ENCODE measurements at places on chromosomes 4 and X.
A peak's percentile ranks its signal among the peaks of the same experiment; 100 is the strongest.

- DNase-seq = no peak
These were observed 48.6 kb upstream of the EMCN start for GRCh38 chr4:100566396-100566795.

GRCh38 chrX:132737743-132738142, 220.7 kb downstream of the HS6ST2 start:
- DNase-seq = no peak

DNA sequence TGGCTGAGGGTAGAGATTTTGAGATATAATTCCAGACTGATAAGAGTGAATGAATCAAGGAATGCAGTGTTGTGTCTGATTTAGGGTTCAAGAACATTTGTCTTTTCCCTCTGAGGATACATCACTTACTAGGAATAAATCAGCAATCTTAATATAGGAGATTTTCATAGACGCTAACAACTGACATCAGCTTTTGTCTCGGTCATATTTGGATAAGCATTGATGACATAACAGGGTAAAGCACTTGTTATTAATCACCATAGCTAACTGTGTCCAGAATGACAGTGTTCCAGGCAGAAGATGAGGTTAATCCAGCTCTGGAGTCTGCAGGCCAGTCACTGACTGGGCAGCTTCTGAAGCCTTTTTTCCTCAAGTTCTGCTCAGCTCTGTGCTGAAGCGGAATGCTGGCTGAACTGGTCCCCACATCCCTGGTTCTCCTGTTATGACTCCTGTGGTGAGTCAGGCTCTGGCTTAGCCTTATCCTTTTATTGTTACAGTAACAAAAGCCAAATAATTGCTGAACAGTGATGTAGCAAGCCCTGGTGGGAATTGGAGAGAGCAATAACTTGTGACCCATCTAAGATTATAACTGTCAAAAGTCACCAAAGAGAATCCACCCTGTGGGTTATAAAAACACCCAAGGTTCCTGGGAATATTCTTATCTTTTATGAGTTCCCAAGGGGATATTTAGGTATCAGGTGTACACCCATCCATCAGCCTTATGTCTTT, 41.8 kb downstream of the FNIP2 start:
- no peak for DNase-seq

GRCh38 chr4:85697854-85698253, 222.9 kb downstream of the ARHGAP24 start:
- no peak for DNase-seq

DNA sequence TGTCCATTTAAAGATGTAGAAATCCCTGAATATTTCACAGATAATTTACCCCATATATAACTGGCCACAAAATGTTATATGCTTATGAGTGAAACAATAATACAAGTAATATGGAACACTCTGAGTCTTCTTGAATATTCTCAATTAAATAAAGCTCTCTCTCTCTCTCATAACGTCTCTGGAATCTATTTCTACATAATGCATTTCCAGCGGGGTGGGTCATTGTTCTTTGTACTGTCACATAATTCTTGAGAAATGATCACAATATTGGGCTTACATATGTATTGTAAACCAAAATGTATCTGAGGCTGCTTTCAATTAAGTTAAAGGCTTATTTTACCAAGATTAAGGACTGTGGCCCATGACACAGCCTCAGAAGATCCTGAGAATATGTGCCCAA, 596.3 kb downstream of the FAT4 start:
- DNase-seq = no peak

DNA sequence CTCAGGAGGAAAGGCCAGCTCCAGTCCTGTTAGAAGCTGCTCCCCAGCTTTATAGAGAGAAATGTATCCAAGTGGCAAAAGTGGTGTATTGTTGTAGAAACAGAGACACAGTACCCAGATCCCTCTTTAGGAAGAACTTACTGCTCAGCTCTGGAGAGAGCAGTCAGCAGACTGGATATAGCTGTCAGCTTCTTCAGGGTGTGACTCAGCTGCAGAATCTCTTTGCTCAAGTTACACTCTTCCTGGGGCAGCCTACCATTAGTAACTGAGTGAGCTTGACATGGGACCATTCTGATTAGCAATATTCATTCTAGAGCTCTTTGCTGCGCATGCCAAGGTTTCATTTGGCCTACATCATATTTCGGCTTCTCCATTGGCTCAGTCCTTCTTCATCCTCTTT, 40.5 kb downstream of the ATP1B4 start:
- no peak for DNase-seq

DNA sequence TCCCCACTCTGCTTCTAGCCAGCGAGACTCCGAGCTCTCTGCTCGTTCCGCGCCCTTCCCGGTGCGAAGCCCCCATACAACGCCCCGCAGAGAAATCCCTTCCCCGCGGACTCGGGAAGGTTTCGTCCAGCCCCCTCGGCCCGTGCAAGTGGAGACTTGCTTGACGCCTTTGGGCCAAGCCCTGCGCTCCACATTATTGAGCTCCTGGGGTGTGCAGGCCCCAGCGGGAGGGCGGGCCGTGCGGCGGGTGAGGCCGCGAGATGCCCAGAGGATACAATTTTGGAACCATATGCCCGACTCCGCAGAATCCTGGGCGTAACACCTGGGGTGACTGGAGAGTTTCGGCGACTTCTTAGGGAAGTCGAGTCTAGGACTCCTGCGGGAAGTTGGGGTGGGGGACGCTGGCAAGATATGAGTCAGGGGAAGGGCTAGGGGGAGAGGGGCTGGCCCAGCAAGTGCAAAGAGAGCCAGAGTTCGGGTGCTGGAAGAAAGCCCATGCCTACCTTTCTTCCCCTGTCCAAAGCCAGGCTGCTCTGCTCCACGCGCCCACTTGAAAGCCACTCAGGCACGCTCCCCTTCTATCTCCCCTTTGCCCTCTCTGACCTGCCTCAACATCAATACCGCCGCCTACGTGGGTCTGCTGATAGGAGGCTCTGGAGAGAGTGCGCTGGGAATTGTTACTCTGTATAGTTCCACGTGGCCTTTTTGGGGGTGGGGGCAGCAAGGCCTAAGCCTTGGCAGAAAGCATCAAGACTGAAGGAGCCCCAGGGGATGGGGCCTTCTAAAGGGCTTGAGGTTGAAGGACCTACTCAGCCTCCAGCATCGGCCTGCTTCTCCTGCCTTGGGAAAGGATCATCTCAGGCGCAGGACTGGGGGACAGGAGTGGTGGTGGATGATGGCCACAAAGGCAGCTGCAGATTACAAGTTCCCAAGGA, 1.2 kb upstream of the ELF4 start:
- no peak for DNase-seq

GRCh38 chr4:147733716-147734344, 1.9 kb downstream of the ARHGAP10 start:
- no peak for DNase-seq

DNA sequence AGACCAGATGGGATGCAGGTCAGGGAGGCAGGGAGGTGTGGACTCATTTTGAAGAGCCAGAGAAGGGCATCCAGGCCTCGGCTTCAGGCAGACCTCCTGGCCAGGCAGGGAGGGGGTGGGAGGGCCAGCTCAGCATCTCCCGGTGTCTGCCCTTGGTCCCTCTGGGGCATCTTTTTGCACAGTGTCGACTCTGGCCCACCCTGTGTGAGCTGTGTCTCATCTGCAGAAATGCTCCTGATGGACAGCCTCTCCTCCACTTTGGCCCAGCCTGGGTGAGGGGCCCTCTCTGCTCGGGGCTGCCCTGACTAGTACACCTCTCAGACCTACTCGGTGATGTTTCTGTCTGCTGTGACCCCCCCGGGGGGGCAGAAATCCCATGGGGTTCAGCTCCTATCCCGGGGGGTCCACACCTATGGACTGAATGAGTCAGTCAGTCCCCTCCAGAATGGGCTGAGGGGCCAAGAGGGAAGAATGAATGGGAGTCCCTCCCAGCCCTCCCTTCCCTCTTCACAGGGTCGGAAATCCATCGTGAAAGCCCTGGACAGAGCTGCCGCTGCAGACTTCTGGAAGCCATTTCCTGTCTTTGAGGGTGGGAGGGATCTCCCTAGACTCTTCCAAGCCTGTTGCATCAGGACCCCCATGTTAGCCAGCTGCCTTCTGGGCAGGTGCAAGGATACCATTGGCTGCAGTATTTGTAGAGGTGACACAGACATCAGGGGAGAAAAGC, 196.7 kb upstream of the PSAPL1 start:
- no peak for DNase-seq

GRCh38 chr4:81465406-81466340, 6.0 kb downstream of the RASGEF1B start:
- DNase-seq = peak; percentile 77

- no peak for DNase-seq
These were observed 126.0 kb upstream of the CXorf66 start for GRCh38 chrX:140091125-140091886.

- DNase-seq = no peak
These were observed 217.5 kb downstream of the BANK1 start for GRCh38 chr4:102007959-102008425.

- no peak for DNase-seq
These were observed 59.4 kb upstream of the TLL1 start for GRCh38 chr4:165813606-165814005.

GRCh38 chr4:10343656-10344055, 113.6 kb downstream of the ZNF518B start:
- no peak for DNase-seq

DNA sequence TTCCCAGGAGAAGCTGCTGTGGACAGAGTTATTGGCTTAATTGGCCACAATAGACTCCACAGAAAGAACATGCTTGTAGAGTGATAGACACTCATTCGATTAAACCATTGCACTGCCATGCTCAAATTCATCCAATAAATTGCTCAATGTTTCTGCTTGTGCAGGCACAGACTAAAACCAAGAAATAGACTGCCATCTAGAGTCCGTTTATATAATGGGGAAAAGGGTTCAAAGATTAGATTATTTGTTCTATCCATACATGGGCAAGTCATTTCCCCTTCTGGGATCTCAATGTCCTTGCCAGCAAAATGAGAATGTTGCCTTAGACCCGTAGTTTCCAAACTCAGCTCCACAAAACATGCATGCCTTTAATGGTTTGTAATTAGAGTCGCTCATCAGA, 8.7 kb downstream of the SMIM10 start:
- DNase-seq = peak; percentile 16

GRCh38 chr4:107801766-107802211, 22.9 kb upstream of the SGMS2 start:
- no peak for DNase-seq

- no peak for DNase-seq
These were observed 229.9 kb downstream of the SOX3 start for GRCh38 chrX:140274811-140275525.

GRCh38 chr4:8176547-8177399, 18.2 kb upstream of the ABLIM2 start:
- DNase-seq = peak; percentile 74

- no peak for DNase-seq
These were observed 23.0 kb upstream of the RADX start for GRCh38 chrX:106588801-106589200.

DNA sequence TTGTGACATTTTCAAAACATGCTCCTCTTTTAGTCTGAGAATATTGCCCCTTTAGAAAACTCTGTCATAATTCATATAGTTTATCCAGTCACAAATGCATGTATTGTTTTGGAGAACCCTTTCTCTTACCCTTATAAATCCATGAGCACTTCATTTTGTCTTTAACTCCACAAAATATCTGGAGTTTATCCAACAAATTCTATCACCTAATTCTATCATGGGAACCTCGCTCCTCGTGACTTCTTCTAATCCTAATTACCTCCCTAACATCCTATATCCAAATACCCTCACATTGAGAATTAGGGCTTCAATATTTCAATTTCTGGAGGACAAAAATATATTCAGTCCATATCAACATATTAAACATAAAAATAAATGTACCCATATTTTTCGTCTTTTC, 1565.9 kb downstream of the ARAP2 start:
- no peak for DNase-seq

- no peak for DNase-seq
These were observed 39.7 kb downstream of the IGFBP7 start for GRCh38 chr4:57070461-57070860.

GRCh38 chr4:104986306-104986705, 160.4 kb upstream of the TET2 start:
- no peak for DNase-seq

- DNase-seq = no peak
These were observed 58.2 kb upstream of the GPC4 start for GRCh38 chrX:133473451-133473850.

GRCh38 chrX:54223581-54223980, 40.5 kb upstream of the FAM120C start:
- DNase-seq = no peak
